ENCODE measurements at places on chromosomes 7 and 10.

DNA sequence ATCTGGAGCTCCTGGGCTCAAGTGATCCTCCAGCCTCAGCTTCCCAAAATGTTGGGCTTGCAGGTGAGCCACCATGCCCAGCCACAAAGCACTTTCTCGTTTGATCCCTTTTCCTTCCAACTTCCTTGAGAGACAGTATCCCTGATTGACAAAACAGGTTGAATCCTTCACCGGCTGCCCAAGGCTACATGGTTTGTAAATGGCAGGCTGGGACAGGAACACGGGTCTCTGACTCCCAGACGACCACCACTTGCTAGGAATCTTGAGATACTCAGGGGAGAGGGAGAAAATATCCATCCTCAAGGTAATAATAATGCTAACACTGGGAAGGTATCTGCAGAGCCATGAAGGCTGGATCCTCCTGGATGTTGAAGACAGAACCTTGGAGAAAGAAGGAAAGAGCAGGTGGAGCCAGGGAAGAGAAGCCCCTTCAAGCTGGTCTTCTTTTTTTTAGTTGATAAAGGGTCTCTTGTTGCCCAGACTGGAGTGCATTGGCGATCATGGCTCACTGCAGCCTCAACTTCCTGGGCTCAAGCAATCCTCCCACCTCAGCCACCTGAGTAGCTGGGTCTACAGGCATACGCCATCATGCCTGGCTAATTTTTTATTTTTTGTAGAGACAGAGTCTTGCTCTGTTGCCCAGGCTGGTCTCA is 19.8 kb downstream of the MMRN2 start:
- no peak for DNase-seq

DNA sequence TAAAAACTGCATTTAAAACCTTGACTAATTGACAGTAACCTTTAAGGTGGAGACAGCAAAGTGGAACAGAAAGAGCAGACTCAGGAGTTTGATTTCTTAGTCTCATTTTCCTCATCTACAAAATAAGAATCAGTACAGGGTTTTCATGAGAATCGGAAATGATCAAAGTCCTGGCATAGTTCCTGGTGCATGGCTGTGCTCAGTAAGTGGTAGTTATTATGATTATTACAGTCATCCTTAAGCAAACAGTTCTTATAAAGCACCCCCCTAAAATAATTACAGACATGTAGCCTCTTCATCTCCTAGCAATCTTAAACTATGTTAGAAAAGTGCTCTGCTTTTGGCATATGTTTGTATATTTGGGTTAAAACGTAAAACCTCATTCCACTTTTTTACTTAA is 18.0 kb downstream of the NEBL start:
- DNase-seq: no peak

DNA sequence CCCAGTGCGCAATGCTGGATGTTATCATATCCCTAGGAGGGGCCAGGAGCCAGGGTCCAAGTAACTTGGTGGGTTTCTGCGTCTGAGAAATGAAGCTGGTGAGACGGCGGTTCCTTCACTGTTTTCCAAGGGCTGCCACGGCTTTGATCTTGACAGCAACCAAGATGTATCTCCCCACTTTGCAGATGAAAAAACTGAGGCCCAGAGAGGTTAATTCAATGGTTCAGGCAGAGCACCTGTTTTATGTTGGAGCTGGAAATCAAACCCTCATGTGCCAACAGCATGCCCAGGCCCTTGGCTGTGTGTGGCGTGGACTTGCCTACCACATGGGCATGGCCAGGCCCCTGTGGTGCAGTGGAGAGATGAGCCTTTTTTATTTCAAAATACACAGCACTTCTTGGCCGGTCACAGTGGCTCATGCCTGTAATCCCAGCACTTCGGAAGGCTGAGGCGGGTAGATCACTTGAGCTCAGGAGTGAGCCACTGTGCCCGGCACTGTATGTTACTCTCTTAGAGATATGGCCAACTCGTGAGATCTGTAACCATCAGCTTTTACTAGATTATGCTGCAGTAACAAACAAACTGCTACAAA is 225.2 kb upstream of the SH2B2 start:
- no peak for DNase-seq

DNA sequence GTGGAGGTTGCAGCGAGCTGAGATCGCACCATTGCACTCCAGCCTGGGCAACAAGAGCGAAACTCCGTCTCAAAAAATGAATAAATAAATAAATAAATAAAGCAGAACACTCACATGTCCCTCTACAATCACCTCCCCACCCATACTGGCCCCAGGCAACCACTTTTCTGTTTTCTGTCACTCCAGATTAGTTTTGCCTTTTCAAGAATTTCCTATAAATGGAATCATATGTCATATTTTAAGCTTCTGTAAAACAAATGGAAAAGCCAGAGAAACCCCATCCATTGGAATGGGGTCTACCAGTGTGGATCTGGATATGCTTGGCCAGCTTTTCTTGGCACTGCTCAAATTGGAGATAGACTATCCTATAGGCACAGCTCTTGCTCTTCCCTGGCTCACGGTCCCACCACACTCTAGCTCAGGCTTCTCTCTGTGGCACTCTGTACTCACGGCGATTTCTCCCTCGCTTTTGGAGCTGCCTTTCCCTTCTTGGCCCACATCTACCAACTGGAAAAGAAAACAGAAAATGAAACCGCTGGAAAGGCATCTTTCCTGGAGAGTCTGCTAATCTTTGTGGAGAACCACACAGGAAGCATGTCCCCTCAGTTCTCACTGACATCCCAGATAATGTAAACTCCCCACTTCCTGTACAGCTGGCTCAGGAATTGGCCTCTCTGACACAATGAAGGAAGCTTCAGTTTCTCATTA is 210.1 kb downstream of the JCAD start:
- DNase-seq: no peak

- no peak for DNase-seq
These were observed 110.3 kb downstream of the ARHGAP22 start for GRCh38 chr10:48494611-48495010.

DNA sequence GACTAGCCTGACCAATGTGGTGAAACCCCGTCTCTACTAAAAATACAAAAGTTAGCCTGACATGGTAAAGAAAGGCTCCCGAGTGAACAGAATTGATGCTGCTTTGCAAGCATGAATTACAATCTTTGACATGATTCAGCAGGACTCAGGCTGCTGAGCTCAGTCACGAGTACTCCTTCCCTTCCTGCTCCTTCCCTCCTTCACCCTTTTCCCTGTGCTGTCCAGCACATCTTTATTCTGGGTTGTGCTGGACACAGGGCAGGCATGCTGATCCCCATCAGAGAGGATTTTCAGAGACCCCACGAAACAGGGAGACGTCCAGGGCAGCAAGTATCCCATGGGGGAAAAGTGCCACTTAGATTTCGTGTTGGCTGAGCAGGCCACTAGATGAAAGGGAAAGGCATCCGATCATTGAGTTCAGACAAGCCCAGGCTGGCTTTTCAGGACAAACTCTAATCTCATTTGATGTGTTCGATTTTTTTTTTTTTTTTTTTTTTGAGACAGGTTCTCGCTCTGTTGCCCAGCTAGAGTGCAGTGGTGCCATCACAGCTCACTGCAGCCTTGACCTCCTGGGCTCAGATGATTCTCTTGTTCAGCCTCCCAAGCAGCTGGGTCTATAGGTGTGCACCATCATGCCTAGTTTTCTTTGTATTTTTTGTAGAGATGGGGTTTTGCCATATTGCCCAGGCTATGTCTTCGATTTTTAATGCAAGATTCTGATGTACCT is 36.5 kb downstream of the BAMBI start:
- no peak for DNase-seq

- no peak for DNase-seq
These were observed 50.6 kb downstream of the SLC29A4 start for GRCh38 chr7:5333121-5334045.

DNA sequence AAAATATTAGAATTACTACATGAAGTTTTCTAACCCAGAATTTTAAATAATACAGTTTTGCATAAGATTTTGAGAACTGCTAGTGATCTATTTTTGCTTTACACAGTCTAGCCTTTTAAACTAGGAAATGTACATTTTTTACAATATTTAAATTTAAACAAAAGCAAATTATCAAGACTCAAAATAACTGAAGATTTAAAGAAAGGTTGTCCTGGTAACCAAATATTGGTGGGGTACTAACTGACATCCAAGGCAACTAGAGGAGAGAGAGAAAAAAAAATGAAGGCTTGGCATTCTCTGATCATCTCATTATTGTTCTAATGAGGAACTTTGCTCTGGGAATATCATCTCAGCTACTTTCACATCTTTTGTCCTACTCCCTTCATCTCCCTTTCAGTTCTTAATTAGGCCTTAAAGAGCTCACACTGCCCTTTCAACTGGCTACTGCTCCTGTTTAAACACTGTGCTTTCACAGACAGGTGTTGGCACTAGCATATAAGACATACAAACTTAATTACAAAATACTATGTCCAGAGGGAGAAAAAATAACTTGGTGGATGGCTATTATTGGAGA is 33.7 kb downstream of the RAB11FIP2 start:
- no peak for DNase-seq

DNA sequence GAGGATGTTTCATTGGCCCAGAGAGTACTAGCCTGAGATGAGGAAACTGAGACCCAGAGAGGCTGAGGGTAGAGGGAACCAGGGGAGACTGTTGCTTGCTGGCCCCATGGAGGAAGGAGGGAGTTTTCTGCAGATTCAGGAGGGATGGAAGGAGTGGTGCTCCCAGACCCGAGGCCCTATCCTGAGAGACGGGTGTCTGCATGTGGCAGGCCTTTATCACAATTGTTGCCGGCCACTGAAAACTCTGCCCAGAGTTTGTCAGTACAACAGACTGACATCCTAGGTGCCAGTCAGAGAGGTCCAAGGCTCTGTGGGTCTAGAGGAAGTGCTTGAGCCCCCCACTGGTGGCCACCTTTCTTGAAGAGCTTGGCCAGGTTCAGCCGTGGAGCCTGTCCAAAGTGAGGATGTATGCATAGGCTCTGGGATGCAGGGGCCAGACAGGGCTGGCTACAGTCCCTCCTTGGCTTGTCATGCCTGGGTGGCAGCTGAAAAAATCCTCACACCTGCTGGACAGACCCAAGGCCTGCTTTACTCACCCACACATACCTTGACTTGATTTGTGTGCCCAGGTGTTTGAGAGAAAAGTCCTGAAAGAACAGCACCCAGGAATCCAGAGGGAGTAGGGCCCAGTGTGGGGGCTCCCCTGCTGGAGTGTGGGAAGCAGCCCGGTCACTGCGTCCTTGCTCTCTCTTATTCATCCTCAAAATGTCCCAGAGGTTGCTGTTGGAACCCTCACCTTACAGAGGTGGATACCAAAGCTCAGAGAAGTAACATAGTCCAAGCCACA is 65.2 kb downstream of the CLRN3 start:
- no peak for DNase-seq

DNA sequence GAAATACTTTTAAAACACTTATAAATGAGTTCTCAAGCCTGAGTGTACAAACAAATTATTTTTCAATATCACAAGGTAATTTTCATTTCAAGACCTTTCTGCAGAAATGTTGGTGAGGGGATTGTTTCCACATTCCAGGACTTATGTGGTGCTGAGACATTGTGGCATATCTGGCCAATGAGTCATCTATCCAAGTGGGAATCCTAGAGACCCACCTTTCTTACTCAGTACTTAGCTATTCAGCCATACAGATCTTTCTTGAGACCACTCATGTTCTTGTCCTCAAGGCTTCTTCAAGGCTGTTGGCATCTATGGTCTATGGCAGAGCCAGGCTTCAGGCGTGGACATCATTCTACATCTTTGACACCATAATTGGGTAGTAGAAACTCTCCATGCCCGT is 225.4 kb downstream of the DKK1 start:
- no peak for DNase-seq

GRCh38 chr10:97338041-97338440 is 3.5 kb upstream of the FRAT2 start:
- no peak for DNase-seq

GRCh38 chr7:150404172-150404804 is 25.2 kb downstream of the ZNF775 start:
- no peak for DNase-seq

- no peak for DNase-seq
These were observed 4.3 kb downstream of the EBF3 start for GRCh38 chr10:129959544-129960480.

DNA sequence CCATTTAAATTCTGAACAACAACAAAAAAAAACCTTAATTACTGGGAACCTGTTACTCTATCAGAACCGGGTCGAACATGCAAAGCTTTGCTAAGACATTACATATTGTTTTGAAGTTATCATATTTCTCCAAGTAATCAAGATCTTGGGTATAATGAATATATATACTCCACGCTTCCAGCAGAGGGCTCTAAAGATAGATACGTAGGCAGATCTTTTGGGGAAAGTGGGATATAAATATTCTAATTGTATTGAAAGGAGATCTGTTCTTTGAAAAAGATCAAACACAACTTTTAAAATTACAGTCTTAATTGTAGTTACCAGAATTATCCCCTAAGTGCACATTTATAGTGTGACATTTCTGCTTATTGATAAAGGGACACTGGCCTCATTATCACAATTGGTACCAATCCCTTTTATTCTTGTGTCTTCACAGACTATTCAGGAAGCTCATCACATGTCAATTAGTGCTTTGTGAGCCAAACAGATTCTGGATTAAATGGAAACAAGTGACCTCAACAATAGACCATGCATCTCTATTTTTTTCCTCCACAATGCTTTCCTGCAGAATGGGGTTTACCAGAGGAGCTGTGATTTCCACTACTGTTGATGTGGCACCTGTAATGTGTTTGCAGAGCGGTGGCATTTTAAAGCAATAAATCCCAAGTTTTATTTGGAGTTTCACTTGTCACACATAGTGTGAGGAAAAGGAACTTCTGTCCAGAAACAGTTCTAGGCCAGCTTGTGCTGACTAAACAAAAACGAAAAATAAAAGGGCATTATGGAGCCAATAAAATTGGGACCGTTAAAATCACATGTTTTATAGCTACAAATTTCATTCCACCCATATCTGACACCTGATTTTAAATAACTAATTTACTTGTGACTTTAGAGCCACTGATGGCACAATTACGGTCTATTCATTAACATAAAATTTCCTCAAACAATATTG is 122.4 kb downstream of the CTTNBP2 start:
- peak; percentile 0 for DNase-seq

GRCh38 chr7:144830024-144830785 is 5.6 kb downstream of the TPK1 start:
- DNase-seq: no peak

- DNase-seq: no peak
These were observed 2.6 kb downstream of the SCD start for GRCh38 chr10:100349672-100350071.

- no peak for DNase-seq
These were observed 21.8 kb downstream of the SGMS1 start for GRCh38 chr10:50601974-50602373.

DNA sequence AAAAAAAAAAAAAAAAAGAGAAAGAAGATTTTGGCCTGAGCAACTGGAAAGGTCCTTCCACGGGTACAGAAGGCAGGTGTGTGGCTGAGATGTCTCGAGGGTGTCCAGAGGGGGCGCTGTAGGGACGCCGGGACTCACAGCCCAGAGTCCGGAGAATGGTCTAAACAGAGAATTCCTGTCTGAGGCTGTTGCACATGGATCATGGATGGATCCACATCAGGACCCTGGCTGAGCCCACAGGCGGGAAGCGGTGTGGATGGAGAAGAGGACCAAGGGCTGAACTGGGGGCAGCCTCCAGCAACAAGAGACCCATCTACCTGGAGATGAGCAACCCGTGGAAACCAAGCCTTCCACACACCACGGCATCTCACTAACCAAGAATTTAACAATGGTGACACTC is 55.0 kb downstream of the PKD1L1 start:
- DNase-seq: no peak

GRCh38 chr7:108118959-108119358 is 11.2 kb downstream of the LAMB4 start:
- DNase-seq: no peak

- peak; percentile 55 for DNase-seq
These were observed 49.3 kb downstream of the CFAP46 start for GRCh38 chr10:132893090-132893489.

- DNase-seq: no peak
These were observed 560.2 kb downstream of the KCNMA1 start for GRCh38 chr10:77077316-77077945.

Data from NCI-H1436 (cell line).